ENCODE measurements at places on chromosomes 12 and 14. TPM values are rescaled to one million over a fixed set of nuclear protein-coding genes. Genes with fewer than 3 reads are reported as not detected.

MYBPC1 gene
- total RNA-seq: not detected

NOVA1 gene
- total RNA-seq: 6.2 TPM

P3H3 gene
- total RNA-seq: 20.2 TPM

RPL10L gene
- not detected for total RNA-seq

PPM1H gene
- total RNA-seq: 7.0 TPM

C12orf56 gene
- 0.14 TPM for total RNA-seq

KRT81 gene
- 3,731 TPM for total RNA-seq
